ENCODE measurements at places on chromosomes 5 and 9. TPM values are rescaled to one million over a fixed set of nuclear protein-coding genes. Genes with fewer than 3 reads are reported as not detected.
A peak's percentile ranks its signal among the peaks of the same experiment; 100 is the strongest.

GRCh38 chr5:39455645-39456044 lies 30.9 kb upstream of the DAB2 start:
- H3K27me3 ChIP-seq = no peaks in the 10 kb centered on the region
- H3K4me3 ChIP-seq = no peak overlapping the region
- H3K36me3 ChIP-seq = no peaks in the 10 kb centered on the region
- no peak overlapping the region for H3K27ac ChIP-seq
- DNase-seq = no peak

DNA sequence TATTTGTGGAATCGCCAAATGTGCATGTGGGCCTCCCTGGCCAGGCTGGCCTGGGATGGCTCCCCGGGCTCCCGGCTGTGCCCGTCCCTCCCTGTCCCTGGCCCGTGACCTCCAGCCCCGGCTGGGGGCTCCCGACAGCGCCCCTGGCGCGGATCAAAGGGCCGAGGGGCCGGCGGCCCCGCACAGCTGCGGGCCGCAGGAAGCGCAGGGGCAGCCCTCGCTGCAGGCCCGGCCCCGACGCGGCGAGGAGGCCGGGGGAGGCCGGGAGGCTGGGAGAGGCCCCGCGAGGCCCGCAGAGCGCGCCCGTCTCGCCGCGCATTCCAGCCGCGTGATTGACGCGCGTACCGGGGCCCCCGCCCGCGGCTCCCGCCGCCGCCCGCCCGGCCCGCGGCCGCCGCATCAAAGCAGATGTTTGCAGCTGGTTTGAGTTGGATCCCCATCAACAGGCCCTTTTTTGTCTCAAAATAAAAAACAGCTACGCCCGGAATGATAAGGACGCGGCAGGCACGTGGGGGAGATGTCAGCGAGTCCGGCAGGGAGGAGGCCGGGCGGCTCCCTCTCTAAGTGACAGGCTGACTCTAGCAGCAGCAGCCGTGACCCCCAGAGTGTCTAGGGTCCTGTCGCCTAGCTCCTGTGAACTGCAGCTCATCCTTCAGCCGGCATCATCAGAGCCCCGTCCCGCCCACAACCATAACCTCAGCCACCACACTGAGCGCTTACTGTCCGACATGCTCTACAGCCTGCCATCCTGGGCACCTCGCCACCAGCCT lies 69.4 kb downstream of the LMX1B start:
- no peak overlapping the region for H3K27ac ChIP-seq
- H3K4me3 ChIP-seq = no peak overlapping the region
- no peaks in the 10 kb centered on the region for H3K36me3 ChIP-seq
- H3K4me1 ChIP-seq = peaks cover 7% of the 10 kb centered on the region
- no peak for DNase-seq
- no peaks in the 10 kb centered on the region for H3K27me3 ChIP-seq

- DNase-seq = no peak
- H3K27me3 ChIP-seq = no peaks in the 10 kb centered on the region
- no peak overlapping the region for H3K4me3 ChIP-seq
- no peaks in the 10 kb centered on the region for H3K4me1 ChIP-seq
- H3K27ac ChIP-seq = no peak overlapping the region
Observed at GRCh38 chr5:149839761-149840160, 104.8 kb downstream of the PDE6A start.

DNA sequence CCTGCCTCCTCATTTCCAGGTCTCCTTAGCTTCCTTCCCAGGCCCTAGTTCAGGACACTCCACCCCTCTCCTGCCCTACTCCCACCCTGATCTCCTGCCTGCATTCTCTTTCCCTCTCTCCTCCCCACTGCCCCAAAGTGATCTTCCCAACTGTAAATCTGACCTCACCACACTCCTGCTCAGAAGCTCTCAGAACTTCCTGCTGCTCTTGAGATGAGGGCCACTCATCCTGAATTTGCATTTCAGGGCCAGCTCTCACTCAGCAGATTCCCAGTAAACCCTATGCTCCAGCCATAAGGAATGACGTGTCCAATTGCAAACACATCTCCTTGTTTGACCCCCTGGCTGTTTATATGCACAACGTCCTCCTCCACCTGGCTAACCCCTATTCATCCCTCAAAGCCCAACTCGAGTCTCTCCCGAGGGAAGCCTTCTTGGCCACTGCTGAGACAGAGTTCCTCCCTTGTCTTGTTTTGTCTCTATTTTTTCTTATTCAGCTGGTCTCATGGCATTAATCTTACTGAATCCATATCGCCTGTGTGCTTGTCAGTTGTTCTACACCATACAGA lies 95.0 kb downstream of the NSG2 start:
- no peaks in the 10 kb centered on the region for H3K36me3 ChIP-seq
- DNase-seq = no peak
- H3K4me3 ChIP-seq = no peak overlapping the region

BTNL3 gene
- total RNA-seq = 0.26 TPM

DNA sequence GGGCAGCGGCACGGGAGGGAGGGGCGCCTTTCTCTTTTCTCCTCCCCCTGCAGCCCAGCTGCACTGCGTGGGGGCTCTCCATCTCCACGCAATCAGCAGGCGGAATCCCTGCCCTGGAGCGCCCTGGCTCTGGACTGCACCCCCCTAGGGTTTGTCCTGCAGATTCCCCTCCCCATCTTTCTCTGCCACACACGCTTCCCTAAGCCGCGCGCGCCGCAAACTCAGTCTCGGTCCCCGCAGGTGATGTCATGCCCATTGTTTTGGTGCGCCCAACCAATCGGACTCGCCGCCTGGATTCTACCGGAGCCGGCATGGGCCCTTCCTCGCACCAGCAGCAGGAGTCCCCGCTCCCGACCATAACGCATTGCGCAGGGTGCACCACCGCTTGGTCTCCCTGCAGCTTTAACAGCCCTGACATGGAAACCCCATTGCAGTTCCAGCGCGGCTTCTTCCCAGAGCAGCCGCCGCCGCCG lies at the start of gene KCNN2:
KCNN2 (plus strand) TSS at position 347 of the 473 bp plus-strand sequence; CDS start at position 417, 70 bp downstream.
- H3K36me3 ChIP-seq = no peaks in the 10 kb centered on the region
- peak within 1 kb of the TSS; percentile 85 for H3K27ac ChIP-seq
- DNase-seq = peak; percentile 93

- H3K4me3 ChIP-seq = no peak overlapping the region
- H3K27ac ChIP-seq = peak overlapping the region; percentile 95
- no peaks in the 10 kb centered on the region for H3K36me3 ChIP-seq
- peaks cover 97% of the 10 kb centered on the region for H3K4me1 ChIP-seq
- no peaks in the 10 kb centered on the region for H3K27me3 ChIP-seq
Observed at GRCh38 chr9:127546125-127546832, 65.8 kb upstream of the STXBP1 start.

DNA sequence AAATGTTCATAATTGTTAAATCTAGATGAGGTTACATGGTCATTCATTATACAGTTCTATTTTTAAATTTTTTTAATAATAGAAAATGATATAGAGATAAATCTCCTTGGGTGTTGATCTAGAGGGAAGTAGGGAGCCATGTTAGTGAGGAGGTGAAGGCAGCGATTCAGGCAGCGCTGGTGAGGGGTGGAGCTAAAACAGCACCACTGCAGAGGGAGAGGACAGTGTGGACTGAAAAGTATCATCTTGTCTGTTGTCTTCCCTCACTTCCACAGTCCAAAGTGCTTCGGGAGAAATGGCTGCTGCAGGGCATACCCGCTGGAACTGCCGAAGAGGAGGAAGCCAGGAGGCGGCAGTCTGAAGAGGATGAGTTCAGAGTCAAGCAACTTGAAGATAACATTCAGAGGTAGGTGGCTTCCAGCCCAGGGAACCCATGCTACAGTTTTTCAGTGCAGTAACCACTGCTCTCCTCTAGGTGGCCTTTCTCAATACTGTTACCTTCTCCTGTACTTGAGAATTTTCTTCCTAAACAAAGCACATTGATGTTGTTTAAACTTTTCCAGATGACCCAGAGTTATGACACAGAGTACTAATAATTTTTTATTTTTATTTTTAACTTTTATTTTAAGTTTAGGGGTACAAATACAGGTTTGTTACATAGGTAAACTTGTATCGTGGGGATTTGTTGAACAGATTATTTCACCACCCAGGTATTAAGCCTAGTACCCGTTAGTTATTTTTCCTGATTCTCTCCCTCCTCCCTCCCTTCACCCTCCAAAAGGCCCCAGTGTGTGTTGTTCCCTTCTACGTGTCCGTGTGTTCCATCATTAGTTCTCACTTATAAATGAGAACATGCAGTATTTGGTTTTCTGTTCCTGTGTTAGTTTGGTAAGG lies 100.5 kb downstream of the PALM2AKAP2 start:
- H3K27me3 ChIP-seq = no peaks in the 10 kb centered on the region
- no peak overlapping the region for H3K27ac ChIP-seq
- no peaks in the 10 kb centered on the region for H3K4me1 ChIP-seq
- no peaks in the 10 kb centered on the region for H3K36me3 ChIP-seq
- no peak for DNase-seq
